Type B pancreatic cell (in vitro differentiated cells): ENCODE measurements at places on chromosomes 16 and 17.

- no peak for DNase-seq
These were observed 1.2 kb upstream of the CES1 start for GRCh38 chr16:55834049-55834448.

DNA sequence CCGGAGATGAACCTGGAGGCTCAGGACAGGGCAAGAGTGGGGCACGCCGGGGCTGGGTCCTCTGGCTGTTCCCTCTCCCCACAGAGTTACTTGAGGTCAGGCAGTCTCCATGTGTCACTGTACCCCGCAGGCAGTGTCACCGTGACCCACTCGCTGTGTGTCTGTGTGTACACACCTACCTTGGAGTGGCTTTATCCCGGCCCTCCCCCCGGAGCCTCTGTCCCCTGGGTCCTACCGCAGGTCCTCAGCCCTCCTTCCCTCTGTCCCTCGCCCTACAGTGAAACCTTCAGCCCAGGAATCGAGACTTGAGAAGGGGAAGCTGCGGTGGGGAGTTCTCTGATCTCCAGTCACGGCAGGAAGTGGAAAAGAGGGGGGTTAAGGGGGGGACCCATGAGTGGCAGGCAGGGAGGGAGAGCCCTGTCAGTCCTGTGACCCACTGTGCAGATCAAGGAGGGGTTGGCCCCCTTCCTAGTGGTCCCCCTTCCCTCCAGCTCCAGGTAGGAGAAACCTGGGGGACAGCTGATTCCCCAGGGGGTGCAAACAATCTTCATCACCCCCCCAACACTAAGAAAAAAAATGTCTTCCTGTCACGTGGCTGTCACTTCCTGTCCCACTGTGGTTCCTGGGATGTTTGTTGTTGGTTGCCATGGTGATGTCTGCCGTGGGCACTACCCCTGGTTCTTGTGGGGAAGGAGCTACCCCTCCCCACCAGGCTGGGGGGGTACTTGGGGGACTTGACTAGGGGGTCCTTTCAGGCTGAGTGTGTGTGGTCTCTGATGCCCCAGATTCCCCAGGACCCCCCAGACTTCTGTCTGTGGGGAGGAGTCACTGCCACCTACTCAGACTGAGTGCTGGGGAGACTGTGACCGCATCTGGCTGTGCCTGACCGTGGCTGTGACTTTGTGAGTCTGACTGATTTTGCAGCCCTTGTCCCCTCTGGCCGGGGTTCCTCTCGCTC is 13.7 kb downstream of the RARA start:
- DNase-seq: no peak

GRCh38 chr17:38761612-38762011 is 9.1 kb downstream of the PSMB3 start:
- no peak for DNase-seq

- DNase-seq: no peak
These were observed 129.6 kb upstream of the LHX1 start for GRCh38 chr17:36807496-36808179.

DNA sequence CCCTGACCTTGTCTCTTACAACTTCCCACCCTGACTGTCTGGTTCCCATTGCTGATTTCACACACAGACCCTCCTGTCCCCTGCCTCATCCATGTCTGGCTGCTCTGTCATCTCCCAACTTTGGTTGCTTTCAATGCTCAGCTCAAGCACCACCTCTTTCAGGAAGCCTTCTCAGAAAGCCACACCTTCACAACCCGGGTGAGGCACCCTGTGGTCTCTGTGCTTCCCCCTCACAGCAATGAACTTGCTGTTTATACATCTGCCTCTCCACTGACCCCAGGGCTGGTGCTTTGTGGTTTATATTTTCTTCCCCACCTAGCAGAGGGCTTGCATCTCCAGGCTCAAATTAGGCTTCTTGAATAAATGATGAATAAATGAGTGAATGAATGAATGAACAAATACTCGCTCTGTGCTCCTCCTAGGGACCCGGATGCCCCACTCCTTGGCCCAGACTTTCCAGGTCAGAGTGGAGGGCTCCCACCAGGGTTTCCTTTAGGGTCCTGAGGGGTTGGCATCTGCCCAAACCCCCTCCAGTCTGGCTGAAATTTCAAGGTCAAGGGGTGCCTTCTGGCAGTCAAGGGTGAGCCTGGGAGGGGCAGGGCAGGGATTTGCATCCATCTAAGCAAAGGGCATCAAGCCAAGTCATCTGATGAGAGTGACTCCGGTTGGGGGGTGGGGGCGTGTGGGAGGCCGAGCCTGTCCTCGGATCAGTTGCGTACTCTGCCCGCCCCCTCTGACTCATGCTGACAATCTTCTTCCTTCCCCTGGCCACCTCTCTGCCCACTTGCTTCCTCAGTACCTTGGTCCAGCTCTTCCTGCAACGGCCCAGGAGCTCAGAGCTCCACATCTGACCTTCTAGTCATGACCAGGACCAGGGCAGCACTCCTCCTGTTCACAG is at the start of gene ITGAX:
TSS of gene ITGAX (plus strand) at position 783 of the 898 bp plus-strand sequence. CDS start at position 862, 79 bp downstream.
- DNase-seq: no peak

DNA sequence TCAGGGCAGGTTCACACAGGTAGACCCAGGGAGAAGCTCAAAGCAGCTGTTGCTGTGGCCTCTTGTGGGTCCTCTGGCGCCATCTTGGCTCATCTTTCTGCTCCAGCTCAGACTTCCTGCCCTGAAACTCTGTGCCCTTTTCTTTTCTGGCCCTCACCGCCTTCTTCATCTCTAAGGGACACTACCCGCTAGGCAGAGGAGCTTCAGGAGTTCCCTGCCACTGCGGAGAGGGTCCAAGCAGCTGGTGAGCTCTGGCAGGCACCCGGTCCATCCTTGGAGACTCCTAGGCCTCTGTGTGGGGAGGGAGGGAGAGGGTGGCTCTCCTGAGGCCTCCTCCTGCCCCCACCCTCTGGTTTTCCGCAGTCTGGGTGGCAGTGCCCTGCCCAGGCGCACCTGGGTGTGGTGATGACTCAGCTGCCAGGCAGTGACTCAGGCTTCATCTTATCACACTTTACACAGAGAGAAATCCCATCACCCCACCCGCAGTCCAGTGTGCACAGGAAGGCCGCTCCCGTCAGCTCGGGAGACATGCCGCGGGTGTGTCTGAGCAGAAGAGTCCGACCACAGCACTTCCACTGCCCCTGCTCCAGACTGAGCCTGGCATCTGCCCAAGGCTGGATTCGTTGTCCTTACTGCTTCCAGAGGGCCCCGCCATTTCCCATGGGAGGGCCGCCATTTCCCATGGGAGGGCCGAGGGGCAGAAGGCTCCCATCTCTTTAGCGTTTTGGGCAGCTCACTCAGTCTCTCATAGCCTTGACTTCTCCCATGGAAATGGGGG is 7.3 kb downstream of the NT5C start:
- no peak for DNase-seq

GRCh38 chr17:49572226-49572625 is 3.4 kb upstream of the NXPH3 start:
- no peak for DNase-seq

DNA sequence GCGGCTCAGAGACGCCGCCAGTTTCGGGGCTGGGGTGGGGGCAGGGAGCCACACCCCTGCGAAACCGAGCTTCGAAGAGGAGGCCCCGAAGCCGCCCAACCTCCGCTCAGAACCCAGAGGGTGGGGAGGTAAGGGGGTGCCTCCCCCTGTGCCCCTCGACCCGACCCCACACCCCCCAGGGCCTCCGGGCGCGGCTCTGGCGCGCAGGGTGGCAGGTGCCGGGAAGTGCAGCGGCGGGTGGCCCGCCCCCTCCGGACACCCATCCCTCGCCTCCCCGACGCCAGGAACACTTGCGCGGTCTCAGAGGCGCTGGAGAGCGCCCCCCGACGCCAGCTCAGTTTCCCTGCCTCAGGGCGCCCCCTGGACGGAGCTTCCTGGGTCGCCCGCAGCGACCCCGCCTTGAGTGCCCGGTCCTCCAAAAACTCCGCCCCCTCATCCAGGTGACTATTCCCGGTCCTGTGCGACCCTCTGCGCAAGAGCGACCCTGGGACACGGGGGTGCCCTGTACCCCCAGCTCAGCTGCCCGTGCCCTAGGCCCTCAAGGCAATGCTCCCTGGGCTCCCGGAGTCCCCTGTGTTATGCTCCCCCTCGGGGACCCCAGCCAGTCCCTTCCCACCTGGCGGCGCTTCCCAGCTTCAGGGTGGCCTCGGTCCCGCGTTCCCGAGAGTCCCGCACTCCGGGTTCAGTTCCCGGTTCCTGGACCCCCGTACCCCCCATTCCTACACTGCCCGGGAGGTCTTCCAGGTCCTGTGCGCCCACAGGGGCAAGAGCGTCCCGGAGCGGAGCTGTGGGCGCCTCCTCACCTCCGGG is 562 bp downstream of the PPL start:
- DNase-seq: no peak
